ENCODE measurements at places on chromosomes 7 and 10. TPM values are rescaled to one million over a fixed set of nuclear protein-coding genes. Genes with fewer than 3 reads are reported as not detected.
A peak's percentile ranks its signal among the peaks of the same experiment; 100 is the strongest.

DNA sequence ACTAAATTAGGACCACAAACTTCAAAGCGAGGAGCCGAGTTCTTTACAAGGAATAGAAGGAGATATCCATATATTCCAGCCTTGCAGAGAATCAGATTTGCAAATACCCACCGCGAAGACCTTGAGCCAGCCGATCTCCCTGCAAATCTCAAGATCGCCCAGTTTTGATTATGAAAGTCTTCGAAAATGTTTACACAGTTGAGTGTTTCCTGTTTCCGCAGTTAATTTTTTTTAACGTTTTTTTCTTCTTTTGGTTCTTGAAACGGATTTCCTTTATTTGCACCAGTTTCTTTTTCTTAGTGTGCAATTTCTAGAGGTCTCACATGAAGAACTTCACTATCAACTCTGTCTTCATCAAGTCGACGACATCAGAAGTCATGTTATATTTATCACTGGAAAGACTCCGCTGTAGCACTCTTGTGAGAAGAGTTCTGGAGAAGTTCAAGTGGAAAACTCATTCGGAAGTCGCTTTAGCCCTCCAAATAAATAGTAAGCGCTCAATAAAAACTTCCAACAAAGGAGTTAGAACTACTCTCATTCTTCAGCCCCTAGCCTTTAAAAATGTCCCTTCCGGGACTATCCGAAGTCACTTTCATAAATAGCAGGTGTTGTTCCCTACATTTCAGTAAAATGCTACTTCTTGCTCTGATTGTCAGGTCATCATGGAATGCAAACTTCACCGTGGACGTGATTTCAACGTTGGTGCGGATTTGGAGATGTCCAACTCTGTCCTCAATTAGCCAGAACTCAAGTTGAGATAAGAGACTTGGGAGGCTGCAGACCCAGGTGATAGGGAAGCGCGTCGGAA is 11.9 kb upstream of the SPAG6 start:
- DNase-seq, result no peak

GRCh38 chr7:151813997-151814396 is 62.9 kb downstream of the PRKAG2 start:
- no peak for DNase-seq

DNA sequence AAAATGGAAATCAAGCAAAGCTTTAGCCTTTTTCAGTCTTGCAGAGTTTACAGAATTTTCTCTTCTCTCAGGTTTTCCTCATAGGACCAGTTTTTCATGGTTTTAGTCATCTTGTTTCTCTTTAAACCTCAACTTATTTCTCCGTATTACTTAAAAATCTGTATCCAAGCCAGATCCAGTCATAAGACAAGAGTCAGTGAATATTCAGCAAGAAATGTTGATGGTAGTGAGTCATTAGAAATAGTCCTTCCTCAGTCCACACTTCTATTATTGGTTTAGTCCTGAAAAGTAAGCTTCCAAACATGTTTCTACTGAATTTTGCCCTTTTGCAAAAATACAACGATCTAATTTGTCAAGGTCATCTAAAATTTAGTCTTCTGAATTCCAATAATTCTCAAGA is 107.0 kb downstream of the VIM start:
- peak; percentile 72 for DNase-seq

ANKRD30A gene
- total RNA-seq, result not detected

- no peak for DNase-seq
These were observed 82.9 kb downstream of the MAD1L1 start for GRCh38 chr7:2149672-2150444.

DNA sequence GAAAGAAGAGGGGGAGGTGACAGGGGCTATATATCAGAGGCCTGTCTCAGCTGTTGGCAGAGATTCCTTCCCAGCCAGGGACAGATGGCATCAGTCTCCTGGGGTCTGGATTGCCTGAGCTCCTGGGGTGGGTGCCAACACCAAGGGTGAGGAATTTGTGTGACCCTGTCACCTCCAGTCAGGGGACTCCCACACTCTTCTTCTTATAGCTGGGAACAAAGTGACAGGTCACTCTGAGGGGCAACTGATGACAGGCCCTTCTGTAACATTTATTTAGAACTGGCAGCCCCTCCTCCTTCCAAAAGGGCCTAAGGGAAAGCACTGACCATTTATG is 53.7 kb upstream of the DUSP5 start:
- no peak for DNase-seq

- no peak for DNase-seq
These were observed 2.2 kb downstream of the GIMAP4 start for GRCh38 chr7:150569245-150569955.

DNA sequence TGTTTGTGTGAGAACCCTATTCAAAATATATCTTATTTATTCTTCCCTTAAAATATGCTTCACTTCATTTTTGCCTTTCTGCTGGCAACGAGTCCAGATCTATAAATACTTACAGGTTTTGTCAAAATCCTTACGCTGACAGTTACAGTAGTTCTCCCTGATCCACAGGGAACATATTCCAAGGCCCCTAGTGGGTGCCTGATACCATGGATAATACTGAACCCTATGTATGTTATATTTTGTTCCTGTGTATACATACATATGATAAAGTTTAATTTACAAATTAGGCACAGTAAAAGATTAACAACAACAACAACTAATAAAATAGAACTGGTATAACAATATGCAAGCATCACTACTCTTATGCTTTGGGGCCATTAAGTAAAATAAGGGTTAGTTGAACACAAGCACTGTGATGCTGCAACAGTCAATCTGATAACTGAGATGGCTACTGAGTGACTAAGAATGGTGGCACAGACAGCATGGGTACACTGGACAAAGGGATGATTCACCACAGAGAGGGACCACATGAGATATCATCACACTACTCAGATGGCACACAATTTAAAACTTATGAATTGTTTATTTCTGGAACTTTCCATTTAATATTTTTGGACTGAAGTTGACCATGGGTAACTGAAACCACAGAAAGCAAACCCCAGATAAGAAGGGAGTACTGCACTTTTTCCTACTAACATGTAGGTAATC is 29.4 kb upstream of the PCGF5 start:
- no peak for DNase-seq

GRCh38 chr7:127792528-127793342 is 140.7 kb downstream of the SND1 start:
- no peak for DNase-seq
